ENCODE measurements at places on chromosomes 3 and 15. TPM values are rescaled to one million over a fixed set of nuclear protein-coding genes. Genes with fewer than 3 reads are reported as not detected.

Gene C3orf49
- total RNA-seq = not detected

- DNase-seq = no peak
Observed at GRCh38 chr3:18087988-18088387, 337.2 kb downstream of the SATB1 start.

DNA sequence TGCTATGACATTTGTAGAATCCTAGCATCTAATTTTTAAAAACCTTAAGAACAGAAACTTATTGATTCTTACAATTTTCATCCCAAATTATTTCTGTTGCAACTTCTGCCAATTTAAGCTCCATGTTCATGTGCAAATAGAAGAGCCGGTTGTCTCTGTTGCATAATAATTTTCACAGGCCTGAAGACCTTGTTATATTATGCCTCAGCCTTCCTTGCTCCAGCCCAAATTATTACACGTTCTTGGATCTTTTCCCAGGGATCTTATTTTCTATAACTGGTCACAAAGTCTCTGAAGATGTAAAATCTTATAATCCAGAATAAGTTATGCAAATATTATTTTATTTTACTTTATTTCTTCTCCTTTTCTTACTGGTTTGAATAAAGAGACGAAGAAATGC, 210.7 kb upstream of the DPH6 start:
- no peak for DNase-seq

DNA sequence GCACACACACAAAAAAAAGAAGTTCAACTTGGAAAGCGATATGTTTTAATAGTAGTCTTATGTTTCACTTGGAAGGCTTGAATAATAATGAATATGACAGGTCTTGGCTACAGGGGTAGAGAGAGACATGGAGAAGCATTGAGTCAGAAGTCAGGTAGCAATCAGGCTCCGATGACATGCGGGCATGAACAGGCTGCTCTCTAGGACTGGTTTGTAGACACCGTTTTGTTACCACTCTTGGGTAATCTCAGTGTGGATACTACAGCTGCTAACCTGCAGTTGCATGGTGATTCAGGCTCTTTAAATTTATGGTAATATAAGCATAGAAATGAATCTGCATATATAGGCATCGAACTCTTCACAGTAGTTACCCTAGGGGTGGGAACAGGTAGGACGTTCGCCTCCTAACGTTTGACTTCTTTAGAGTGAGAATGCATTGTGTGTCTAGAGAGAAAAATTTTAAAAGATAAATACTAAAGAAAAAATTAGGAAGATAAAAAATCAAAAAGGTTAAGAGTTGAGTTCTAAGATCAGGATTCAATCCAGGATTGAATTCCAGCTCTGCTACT, 241.6 kb upstream of the KBTBD8 start:
- DNase-seq = no peak

- DNase-seq = no peak
Observed at GRCh38 chr15:67501836-67502461, 19.0 kb upstream of the C15orf61 start.

DNA sequence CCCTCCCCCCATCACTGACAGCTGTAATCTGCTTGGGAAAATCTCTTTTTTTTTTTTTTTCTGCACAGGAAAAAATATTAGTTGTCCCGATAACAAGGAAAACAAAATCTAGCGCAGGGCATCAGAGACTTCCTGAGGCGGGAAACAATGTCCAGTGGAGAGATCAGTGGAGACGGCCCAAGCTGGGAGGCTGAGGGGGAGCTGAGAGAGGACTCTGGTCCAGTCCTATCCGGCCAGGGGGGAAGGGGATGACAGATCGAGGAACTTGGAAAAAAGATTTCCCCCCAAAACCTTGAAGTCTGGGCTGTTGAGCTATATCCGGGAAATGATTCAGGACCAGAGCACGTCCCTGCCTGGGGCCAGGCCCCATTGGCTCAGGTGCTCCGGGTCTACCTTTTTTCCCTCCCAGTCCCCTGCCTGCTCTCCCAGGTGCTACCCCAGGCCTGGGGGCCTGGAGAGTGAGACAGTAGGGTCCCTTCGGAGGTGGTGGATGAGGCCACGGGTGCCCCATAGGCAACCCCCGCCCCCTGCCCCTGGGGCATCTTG, 14.0 kb upstream of the DLL4 start:
- no peak for DNase-seq

DNA sequence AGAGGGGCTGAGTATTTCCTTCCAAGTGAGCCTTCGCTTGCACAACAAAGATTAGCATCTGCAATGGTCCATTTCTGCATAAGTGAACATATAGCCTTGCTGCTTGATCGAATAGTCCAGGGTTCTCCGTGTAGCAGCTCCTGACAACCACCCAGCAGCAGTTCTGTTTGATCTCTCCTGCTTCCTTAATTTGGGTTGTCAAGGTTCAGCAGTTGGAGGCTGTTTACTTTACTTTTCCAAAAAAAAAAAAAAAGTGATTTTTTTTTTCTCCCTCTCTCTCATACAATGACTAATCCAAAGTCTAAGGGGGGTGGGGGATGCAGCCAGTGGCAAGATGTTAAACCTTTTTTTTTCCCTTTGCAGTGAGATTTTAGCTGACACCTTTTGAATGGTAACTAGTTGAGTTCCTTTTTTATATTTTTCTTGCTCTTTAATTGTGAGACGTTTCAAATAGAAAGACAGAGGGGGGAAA, 3.6 kb downstream of the FOXP1 start:
- no peak for DNase-seq

DNA sequence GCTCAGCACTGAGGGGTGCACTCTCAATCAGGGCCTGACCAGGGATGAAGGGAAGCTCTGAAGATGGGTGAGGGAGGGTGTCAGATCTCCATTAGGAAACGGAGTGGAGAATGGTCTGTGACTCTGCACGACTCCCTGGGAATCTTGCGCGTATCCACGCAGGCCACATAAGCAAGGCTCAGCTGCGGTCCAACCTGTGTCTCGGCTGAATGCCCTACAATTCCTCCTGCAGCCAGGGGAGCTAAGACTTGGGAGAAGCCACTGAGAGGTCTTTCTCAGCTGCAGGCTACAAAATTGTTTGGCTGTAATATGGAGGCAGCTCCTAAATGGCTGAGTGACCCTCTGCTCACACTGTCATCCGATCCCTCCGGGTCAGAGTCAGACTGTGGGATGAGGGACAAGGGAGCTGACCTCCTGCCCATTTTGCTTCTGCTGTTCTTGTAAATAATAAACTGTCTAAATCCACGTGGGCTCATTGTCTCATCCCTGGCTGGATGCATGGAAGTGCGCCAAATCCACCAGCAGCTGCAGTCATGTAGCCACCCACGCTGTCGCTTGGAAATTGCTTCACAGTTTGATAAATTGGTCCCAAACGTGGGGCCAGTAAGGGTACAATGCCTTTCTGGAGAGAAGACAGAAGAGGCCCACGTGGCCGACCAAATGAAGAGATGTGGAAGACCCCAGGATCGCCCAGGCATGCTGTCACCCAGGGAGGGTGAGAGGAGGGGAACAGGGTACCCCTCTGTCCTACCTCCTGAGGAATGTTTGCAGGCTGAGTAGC, 30.5 kb downstream of the ALS2CL start:
- DNase-seq = no peak
